ENCODE measurements at places on chromosomes 2 and 18.
A peak's percentile ranks its signal among the peaks of the same experiment; 100 is the strongest.

DNA sequence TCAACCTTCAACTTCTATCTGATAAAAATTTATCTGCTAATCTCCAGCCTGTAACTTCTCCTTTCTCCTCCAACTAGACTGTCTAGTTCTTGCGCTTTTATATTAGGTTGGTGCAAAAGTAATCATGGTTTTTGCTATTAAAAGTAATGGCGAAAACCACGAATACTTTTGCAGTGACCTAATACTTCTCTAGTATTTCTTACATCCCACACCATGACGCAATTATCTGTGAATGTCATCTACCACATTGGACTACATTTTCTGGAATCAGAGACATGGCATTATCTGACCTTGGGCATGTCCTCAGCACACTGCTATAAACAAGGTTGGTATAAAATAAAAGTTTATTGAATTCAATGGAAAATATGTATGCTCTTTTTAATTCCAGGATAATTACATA lies 370.2 kb upstream of the LYPD1 start:
- DNase-seq, result no peak

- no peak for DNase-seq
Measured at GRCh38 chr2:207163053-207163755, 2.5 kb downstream of the KLF7 start.

GRCh38 chr2:173271825-173272224 lies 82.8 kb upstream of the CDCA7 start:
- no peak for DNase-seq

GRCh38 chr2:173414823-173415322 lies 60.2 kb downstream of the CDCA7 start:
- DNase-seq, result no peak

GRCh38 chr2:203578759-203579643 lies 43.9 kb upstream of the RAPH1 start:
- DNase-seq, result no peak

DNA sequence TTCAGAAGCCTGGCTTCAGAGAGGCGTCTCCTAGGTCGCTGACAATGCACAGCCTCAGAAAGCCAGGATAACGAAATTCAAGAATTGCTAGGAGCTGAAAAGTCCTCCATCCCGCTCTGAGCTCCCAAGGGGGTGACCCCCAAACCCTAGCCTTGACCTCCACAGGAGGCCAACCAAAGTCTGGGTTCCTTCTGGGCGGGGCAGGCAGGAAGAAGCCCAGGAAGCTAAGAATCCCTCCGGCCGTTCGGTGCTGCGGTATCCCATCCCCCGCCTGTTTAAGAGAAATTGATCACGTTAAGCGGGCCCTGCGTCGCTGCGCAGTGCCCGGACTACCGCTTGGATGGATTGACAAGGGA lies 2.5 kb upstream of the OSR1 start:
- DNase-seq, result no peak

GRCh38 chr2:237624565-237624964 lies 2.8 kb upstream of the LRRFIP1 start:
- DNase-seq, result no peak

- no peak for DNase-seq
Measured at GRCh38 chr2:227788561-227789018, 25.1 kb upstream of the CCL20 start.

- DNase-seq, result no peak
Measured at GRCh38 chr2:81648370-81648769, 1343.8 kb upstream of the LRRTM1 start.

GRCh38 chr2:134183679-134184078 lies 70.2 kb upstream of the MGAT5 start:
- no peak for DNase-seq

- no peak for DNase-seq
Measured at GRCh38 chr18:7090771-7091170, 26.8 kb downstream of the LAMA1 start.

DNA sequence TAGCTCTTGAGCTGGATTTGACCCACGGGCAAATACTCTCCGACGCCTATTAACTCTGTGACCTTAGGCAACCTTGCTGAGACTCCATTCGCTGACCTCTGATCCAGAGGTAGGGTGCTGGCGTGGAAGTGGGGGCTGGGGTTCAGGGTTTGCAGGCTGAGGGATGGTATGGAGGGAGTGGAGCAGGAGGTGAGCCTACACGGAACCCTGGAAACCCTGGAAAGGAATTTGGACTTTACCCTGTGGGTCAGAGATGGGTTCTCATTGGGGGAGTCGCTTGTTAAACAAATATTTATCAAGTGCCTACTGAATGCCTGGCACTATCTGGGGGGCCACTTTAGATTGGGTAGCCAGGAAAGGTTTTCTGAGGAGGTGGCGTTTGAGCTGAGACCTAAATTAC lies 58.2 kb upstream of the FZD7 start:
- no peak for DNase-seq

- no peak for DNase-seq
Measured at GRCh38 chr2:237917696-237918374, 49.0 kb upstream of the UBE2F start.

GRCh38 chr2:84970868-84971509 lies at the start of gene KCMF1:
TSS of gene KCMF1 (plus strand) at chr2:84971161. CDS start at chr2:84971452, 291 bp downstream.
- DNase-seq, result peak; percentile 58

DNA sequence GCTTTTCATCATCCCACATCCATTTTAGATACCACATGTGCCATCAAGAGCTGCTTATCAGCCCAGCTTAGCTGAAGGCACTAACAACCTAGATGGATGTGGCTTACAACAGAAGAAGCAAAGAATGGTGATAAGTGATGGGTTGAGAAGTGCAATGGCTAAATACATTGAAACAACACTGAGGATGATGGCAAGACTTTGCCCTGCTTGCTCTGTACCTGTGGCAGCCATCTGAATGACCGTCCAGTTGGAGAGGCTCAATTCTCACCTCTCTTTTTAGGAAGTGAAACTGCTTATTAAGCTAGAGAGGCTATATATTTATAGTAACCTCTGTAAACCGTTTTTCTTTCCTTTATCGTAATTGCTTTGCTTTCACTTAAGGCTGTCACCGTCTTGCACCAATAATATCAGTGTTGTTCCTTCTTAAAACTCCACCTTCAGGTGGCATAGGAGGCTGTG lies 5.7 kb downstream of the GPATCH11 start:
- no peak for DNase-seq

- no peak for DNase-seq
Measured at GRCh38 chr2:196941398-196942078, 15.0 kb upstream of the PGAP1 start.

DNA sequence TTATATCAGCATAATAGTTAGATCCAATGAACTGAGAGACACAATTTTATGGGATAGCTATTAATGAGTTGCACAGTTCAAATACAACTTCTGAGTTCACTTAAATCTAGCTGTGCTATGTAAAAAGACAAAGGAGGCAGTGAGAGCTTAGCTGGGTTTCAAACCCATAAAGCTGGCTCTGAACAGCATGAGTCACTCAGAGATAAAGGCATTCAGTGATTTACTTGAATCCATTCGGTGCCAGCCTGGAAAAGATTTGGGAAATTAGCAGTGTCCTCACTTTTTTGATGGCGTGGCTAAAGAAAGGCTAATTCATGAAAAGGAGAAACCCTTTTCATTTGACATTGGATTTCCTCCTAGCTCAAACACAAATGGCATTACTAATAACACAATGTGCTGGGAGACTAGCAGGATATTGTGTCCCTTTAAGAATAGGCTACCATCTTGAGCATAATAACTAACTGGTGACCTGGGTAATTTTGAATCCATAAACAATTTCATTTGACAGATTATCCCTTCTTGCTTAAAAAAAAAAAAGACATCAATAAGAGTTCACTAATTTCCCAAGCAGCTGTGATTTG lies 98.4 kb upstream of the NEUROD1 start:
- no peak for DNase-seq

DNA sequence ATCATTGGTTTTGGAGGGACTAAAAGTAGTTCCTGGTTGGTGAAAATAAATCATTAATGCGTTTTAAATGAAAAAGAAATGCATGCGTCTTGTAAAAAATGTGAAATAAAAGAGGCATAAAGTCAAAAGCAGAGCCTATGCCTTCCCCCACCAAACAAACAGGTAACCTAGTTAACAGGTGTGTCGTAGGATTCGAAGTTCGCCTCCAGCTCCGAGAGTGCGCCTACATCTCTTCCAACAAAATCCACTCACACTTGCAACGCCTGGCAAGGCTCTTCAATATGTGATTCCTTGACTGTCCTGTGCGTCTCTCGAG lies 677 bp upstream of the SMAD4 start:
- no peak for DNase-seq

DNA sequence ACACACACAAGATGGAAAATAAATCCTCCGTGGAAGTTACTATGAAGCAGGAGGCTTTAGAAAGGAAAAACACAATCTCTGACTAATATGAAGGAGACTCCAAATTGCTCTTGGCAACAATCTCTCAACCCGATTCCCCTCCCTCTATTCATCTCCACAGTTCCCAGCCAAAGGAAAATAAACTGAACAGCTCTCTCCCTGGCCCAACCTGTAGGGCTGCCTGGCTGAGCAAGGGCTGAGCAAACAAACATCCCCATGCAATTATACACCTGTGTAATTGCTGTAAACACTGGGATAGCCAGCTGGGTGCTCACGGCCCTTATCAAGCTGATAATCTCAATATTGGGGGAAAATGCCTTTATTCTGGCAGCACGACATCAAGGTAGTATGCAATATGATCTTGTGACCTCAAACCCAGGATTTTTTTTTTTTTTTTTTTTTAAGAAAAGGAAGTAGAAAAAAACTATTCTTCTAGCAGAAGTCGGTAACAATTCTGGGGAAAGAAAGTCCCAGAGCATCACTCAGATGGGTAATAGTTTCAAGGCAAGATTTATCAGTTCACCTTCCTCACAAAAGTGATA lies 203.3 kb upstream of the SMAD2 start:
- no peak for DNase-seq

DNA sequence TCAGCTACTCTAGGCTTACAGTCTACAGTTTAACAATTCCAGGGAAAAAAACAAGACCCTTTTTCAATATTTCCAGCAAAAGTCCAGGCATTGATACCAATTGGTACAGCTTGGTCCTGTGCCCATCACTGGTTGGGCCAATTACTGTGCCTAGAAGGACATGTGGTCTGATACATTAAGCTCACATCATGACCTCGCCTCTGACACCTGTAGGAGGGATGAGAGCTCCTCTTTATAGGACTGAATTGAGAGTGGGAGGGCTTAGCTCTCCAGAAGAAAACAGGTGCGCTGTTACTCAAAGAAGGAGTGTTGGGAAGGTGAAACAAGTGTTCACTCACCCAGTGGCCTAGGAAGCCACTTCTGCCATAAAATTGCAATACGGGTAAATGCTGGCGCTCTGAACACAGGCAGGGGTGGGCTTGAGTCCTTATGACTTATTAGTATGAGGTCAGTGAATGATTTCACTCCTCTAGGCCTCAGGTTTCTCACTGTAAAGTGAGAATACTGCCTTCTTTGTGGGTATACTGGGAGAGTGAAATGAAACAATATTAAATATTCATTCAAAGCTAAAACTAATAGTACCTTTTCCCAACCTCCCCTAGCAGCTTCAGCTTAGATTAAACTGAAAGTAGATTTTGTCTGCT lies 49.7 kb downstream of the RABL2A start:
- no peak for DNase-seq

DNA sequence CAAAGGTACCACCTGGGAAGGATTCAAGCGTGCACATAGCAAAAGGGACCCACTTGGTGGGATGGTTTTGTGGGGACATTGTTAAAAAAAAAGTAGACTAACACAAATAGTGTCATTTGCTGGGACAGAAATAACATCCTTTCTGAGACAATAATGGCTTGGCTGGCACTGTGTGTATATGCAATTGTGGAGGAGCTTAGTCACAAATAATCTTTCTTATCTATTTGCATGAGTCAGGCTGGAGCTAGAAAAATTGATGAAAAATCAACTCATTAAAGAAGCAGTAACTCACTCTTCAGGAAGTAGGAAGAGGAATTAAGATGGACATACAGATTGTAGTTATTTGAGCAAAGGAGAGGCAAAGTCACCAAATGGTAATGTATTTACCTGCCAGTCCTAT lies 29.5 kb upstream of the ITGB6 start:
- no peak for DNase-seq

DNA sequence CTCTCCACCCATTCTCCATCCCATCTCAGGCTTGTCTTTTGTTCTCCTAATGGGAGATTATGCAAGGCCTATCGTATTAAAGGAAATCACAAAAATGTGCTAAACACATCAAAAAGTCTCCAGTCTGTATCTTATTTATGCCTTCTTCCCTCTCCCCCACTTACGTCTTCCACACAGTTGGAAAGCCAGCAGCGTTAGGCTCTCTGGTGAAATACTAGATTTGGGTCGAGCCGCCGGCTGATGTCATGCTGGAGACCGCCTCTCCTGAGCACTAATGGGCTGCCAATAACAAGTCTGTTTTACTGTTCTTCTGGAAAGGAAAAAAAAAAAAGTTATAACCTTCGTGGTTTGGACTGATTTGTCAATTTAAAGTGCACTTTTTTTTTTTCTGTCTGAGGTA lies 182.7 kb upstream of the SIX2 start:
- no peak for DNase-seq

- DNase-seq, result no peak
Measured at GRCh38 chr18:57651914-57652313, 30.3 kb upstream of the NARS1 start.

- no peak for DNase-seq
Measured at GRCh38 chr2:178805457-178805856, 1.8 kb downstream of the TTN start.

DNA sequence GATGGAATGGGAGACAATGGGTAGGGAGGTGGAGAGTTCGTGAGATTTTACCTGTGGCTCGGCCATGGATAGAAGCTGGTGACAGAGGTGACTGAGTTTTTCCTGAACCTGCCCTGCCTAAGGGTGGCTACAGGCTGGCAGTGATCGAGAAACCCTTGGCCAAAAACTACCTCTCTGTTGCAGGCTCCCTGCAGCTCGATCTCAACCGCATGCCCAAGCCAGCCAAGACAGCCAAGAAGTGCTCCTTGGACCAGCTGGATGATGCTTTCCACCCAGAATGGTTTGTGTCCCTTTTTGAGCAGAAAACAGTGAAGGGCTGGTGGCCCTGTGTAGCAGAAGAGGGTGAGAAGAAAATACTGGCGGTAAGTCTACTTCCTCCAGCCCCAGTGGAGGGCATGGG lies 225.5 kb downstream of the DYSF start:
- DNase-seq, result no peak

GRCh38 chr18:26448714-26449159 lies 99.6 kb downstream of the KCTD1 start:
- DNase-seq, result no peak

DNA sequence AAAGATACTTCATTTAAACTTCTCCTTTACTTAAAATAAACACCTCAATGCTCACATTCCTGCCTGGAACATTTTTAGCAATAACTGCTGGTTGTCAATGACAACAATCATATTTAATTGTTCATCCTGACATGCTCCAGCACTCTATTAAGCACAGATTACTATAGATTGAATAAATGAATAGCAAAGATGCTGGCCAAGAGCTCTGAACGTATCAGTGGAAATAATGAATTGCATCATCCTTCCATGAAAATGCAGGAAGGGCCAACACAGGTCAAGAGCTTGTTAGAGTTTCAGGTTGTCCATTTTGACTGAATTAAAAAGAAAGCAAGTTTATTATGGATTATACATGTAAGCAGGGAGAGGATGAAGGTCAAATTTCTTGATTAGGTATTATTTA lies 994.0 kb downstream of the TSN start:
- DNase-seq, result no peak

Data from progenitor cell of endocrine pancreas (in vitro differentiated cells).